ENCODE measurements at places on chromosomes 5 and 9. TPM values are rescaled to one million over a fixed set of nuclear protein-coding genes. Genes with fewer than 3 reads are reported as not detected.

DNA sequence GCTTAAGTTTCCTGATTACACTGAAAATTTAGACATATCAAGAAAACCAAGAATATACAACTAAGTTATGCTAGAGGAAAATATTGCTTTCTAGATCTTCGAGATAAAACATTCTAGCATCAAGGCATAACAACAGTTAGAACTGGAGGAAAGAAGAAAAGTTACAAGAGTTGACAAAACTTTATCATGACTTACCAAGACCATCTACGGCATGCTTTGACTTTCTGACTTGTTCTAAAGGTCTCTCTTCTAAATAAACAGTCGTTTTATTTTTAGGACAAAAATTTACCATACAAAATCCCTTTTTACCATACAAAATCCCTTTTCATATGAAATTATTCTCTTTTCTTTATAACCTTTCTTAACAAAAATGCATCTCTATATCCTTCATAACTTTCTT, 1110.1 kb upstream of the CDH10 start:
- no peak for DNase-seq

FCN1 gene
- total RNA-seq, result not detected

DNA sequence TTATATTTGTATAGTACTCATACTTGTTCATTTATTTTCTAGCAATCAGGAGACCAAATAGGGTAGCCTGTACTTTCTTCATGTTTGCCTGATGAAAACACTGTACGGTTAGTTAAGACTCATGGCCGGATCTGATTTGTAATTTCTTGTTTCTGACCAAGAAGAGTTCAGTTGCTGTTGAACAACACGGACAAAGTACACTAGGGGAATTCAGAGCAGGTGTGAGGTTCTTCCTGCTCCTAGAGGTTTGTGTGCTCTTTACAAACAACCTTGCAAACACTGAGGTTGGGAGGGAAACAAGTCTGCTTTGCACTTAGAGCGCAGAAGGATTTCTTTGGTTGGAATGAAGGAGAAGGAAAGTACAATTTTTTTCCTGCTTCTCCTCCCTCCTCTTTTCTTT, 69.7 kb downstream of the TRIO start:
- no peak for DNase-seq

GRM6 gene
- total RNA-seq, result not detected

GRCh38 chr9:75935591-75935990, 45.1 kb downstream of the PCSK5 start:
- no peak for DNase-seq

DNA sequence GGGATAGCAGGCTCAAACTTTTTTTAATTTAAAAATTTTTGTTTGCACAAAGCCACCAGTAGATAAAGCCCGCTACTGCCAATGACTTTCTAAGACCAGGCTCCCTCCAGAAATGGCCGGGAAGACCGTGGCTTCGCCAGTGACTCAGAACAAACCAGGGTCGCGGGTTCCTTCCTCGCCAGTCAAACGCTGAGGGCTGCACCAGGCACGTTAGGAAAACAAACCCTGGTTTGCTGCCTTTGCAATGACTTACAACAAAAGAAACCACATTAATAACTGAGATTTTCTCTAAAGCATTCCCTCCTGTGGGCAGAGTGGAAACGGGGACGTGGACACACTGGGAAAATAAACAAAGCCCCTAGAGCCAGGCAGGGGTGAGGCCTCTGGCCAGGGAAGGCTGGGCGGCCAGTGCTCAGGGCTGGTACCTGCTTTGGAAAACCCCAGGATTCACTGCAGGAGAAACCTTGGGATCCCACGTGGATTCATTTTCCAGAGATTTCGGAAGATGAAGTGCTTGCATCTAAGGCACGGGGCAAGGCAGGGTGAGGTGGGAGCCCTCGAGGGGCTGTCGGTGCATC, 3.8 kb downstream of the PRRX2 start:
- no peak for DNase-seq

FAM153A gene
- total RNA-seq, result 26.0 TPM

Data from activated naive CD4-positive, alpha-beta T cell treated with anti-CD3 and anti-CD28 coated beads for 36 hours (primary cell).